A673 (cell line): ENCODE measurements at places on chromosomes 1 and 21. TPM values are rescaled to one million over a fixed set of nuclear protein-coding genes. Genes with fewer than 3 reads are reported as not detected.

- H3K27me3 ChIP-seq = no peaks in the 10 kb centered on the region
- no peak overlapping the region for H3K4me3 ChIP-seq
- H3K27ac ChIP-seq = no peak overlapping the region
- H3K4me1 ChIP-seq = peaks cover 24% of the 10 kb centered on the region
These were observed 2.4 kb downstream of the CEPT1 start for GRCh38 chr1:111142356-111142975.

- H3K4me1 ChIP-seq = no peaks in the 10 kb centered on the region
- DNase-seq = no peak
- no peak overlapping the region for H3K4me3 ChIP-seq
- peaks cover 5% of the 10 kb centered on the region for H3K27me3 ChIP-seq
- H3K36me3 ChIP-seq = no peaks in the 10 kb centered on the region
- no peak overlapping the region for H3K27ac ChIP-seq
These were observed 43.7 kb downstream of the UBIAD1 start for GRCh38 chr1:11316701-11317100.

GRCh38 chr1:2508751-2509150, 17.6 kb downstream of the PANK4 start:
- DNase-seq = no peak
- H3K36me3 ChIP-seq = peaks cover 37% of the 10 kb centered on the region
- no peaks in the 10 kb centered on the region for H3K4me1 ChIP-seq
- no peaks in the 10 kb centered on the region for H3K27me3 ChIP-seq

- peaks cover 2% of the 10 kb centered on the region for H3K4me1 ChIP-seq
- H3K27me3 ChIP-seq = no peaks in the 10 kb centered on the region
- no peak for DNase-seq
- no peaks in the 10 kb centered on the region for H3K36me3 ChIP-seq
These were observed 15.4 kb upstream of the CD2 start for GRCh38 chr1:116738673-116739370.

Gene HRNR
- total RNA-seq = not detected in 2 replicates

Gene ACTA1
- total RNA-seq = not detected in 2 replicates

- peaks cover 10% of the 10 kb centered on the region for H3K4me1 ChIP-seq
- no peak overlapping the region for H3K4me3 ChIP-seq
- H3K27me3 ChIP-seq = peaks cover 63% of the 10 kb centered on the region
- H3K27ac ChIP-seq = no peak overlapping the region
These were observed 21.5 kb downstream of the FOXD2 start for GRCh38 chr1:47459253-47459788.

DNA sequence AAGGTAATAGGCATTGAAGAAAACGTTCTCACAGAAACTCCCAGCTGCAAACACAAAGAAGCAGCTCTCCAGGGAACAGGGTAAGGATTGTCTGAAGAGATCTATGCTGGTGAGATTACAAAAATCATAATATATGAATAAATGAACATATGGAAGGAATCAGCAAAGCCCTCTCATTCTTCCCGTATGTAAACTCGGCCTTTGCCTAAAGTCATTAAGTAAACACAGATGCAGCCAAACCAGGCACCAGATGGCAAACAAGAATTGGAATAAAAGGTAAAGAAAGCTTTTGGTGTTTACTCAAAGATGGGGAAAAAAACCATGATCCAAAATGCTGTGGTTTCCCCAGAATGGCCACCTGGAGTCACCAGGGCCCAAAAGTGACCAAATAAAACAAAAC, 76.6 kb upstream of the HOOK1 start:
- H3K4me1 ChIP-seq = peaks cover 4% of the 10 kb centered on the region
- H3K36me3 ChIP-seq = no peaks in the 10 kb centered on the region
- H3K27me3 ChIP-seq = no peaks in the 10 kb centered on the region
- H3K4me3 ChIP-seq = no peak overlapping the region

GRCh38 chr1:61724813-61725694, at the start of gene TM2D1:
Gene TM2D1 (minus strand): TSS chr1:61725141. CDS start chr1:61725120, 21 bp downstream.
- no peaks in the 10 kb centered on the region for H3K36me3 ChIP-seq
- peaks cover 8% of the 10 kb centered on the region for H3K4me1 ChIP-seq
- H3K27me3 ChIP-seq = no peaks in the 10 kb centered on the region
